ENCODE measurements at places on chromosomes 2 and 18.
A peak's percentile ranks its signal among the peaks of the same experiment; 100 is the strongest.

- peak; percentile 55 for DNase-seq
These were observed 144.9 kb downstream of the TGIF1 start for GRCh38 chr18:3594760-3595368.

DNA sequence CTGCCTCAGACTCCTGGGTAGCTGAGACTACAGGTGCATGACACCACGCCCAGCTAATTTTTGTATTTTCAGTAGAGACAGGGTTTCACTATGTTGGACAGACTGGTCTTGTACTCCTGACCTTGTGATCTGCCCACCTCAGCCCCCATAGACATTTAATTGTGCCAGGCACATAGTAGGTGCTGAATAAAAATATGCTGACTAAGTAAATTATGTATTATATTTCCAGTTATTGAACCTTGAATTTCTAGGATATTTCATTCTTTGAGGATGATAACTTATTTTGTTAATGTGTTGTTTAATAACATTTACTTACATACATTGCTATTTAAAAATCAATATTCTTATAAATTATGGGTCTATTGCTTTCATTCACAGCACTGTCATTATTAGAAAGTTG, 190.4 kb upstream of the LRRTM4 start:
- no peak for DNase-seq

DNA sequence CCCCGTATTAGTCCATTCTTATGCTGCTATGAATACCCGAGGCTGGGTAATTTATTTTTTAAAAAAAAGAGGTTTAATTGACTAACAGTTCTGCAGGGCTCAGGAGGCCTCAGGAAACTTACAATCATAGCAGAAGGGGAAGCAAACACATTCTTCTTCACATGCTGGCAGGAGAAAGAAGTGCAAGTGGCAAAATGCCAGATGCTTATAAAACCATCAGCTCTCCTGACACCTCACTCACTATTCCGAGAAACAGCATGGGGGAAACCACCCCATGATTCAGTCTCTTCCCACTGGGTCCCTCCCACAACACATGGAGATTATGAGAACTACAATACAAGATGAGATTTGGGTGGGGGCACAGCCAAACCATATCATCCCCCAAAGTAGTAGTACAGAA, 2148.5 kb upstream of the PIK3C3 start:
- DNase-seq = no peak

GRCh38 chr2:168127371-168127770, 120.0 kb downstream of the STK39 start:
- no peak for DNase-seq

GRCh38 chr18:1542230-1542774, 637.6 kb downstream of the ADCYAP1 start:
- no peak for DNase-seq

DNA sequence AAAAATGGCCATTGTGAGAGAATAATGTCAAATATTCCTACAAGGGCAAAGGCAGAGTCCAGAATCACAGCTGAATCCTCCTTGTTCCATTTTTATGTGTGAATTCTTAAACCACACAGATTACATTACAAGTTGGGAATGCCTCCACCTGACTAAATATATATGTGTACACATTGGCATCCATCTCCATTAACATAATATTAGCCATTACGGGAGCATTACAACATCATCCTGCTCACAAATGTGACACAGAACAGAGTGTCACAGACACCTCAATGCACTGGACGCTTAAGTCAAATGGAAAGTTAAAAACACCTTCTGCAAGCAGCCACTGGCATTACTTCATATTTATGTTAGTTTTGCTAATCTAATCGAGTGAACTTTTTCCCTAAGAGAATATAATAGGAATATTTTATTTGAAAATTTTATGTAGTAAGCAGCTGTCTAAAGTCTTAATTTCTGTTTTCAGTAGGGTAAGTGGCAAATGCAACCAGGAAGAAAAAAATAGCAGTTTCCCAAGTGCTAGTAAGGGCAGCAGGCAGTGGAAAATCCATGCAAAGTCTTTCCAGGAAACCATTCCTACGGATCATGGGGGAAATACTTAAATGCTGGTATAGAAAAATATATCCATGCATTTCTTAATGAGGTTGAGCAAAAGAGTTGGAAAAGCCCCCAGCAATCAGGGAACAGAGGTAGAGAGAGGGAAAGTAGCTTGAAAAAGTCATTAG, 255.6 kb downstream of the OSR1 start:
- no peak for DNase-seq

GRCh38 chr2:160870729-160871465, 289.3 kb upstream of the TANK start:
- no peak for DNase-seq

DNA sequence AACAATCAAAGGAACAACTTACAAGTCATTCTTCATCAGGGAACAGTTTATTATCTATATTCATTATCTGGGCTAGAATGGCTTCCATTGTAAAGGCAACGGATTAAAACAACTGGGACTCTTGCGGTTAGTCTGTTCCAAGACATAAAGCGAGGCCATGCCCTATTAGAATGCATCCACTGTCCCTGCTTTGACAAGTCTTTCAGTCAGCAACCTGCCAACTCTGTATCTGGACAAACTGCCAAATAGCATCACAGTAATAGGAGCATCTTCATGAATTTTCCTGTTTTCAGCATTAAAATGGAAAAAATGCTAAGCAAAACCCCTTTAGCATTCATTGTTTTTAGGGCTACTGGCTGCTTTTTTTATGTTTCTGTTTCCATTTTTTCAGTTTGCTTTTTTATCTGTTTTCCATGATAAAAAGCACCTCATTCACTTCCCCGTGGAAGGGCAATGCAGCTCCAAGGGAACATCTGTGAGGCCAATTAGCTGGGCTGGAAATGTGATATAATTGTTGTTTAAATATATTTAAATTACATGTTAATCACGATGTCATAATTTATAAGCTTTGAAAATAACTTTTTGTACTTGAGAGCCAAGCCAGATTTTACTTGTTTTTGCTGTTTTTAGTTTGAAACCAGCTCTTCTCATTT, 834.3 kb downstream of the CPS1 start:
- no peak for DNase-seq

GRCh38 chr2:205730701-205731582, 48.6 kb downstream of the NRP2 start:
- no peak for DNase-seq

GRCh38 chr2:236022128-236022527, 146.1 kb downstream of the GBX2 start:
- no peak for DNase-seq

- DNase-seq = no peak
These were observed 20.4 kb downstream of the GPD2 start for GRCh38 chr2:156456616-156457015.

- no peak for DNase-seq
These were observed 653.8 kb downstream of the BCL11A start for GRCh38 chr2:59899692-59900091.

DNA sequence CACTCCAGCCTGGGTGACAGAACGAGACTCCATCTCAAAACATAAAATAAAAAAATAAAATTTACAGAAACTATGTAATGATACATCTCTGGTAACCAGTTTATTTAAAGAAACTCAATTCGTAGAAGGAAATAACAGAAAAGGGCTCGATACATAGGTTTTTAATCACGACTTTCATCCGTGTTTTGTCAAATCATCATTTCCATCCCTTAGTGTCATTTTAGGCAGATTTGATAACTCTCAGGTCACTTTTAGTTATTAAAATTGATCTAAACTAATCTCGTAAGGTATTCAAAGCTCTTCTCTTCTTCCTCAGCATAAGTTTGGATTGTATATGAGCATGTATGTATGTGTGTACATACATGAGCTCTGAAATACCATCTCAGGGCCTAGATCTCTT, 59.3 kb upstream of the SPTBN1 start:
- DNase-seq = no peak

DNA sequence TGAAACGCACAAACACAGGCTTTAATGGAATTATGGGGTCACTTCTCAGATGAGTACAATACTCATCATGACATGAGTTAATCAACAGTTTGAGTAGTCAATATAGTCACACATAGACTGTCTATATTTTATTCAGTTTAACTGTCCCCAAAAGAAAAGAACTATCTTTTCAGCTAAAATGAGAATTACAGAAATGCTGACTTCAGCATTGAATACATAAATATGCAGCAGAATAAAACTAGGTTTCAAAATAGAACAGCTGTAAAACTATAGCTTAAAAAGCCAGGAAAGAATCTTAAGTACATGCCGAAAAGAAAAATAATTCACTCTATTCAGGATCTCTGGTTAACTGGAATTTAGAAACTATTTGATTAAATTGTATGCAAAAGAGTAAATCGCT, 30.0 kb downstream of the SMAD4 start:
- no peak for DNase-seq

GRCh38 chr18:9993521-9994025, 79.8 kb downstream of the VAPA start:
- DNase-seq = no peak

GRCh38 chr2:101985793-101986164, 6.0 kb upstream of the IL1R2 start:
- no peak for DNase-seq

- DNase-seq = no peak
These were observed 99.4 kb upstream of the MSH2 start for GRCh38 chr2:47303341-47304148.

DNA sequence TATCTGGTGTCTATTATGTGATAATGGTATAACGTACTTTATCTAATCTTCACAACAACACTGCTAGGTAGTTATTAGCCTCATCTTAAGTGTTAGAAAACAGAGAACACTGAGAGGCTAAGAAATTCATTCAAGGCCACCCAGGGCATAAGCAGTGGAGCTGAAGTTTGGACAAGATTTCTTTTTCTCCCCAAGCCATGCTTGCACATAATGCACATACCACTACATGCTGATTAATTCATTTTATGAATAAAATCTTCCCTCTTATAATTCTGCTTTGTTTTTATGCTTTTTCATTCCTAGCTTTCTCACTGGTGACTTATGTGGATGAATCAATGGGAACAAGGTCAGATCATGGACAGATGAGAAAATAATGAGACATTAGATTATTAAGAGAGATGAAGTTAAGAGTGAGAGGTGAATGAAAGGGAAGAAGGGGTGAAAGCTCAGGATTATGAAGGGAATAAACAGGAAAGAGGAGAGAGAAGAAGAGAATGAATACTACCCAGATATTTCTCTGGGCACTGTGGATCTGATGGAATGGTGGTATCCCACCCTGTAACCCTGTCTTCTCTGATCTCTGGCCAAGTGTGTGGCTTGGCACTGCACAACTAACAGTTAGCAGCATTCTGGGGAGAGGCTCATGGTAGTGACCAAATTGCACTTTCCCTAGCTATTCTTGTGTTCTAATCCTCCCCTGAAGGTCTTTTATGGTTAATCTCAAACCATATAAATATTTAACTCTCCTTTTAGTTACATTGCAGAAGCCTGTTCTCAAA, 17.7 kb upstream of the GALNT3 start:
- no peak for DNase-seq

GRCh38 chr2:30714811-30715709, 92.2 kb downstream of the CAPN13 start:
- no peak for DNase-seq

GRCh38 chr18:26461405-26461804, 86.9 kb downstream of the KCTD1 start:
- no peak for DNase-seq

DNA sequence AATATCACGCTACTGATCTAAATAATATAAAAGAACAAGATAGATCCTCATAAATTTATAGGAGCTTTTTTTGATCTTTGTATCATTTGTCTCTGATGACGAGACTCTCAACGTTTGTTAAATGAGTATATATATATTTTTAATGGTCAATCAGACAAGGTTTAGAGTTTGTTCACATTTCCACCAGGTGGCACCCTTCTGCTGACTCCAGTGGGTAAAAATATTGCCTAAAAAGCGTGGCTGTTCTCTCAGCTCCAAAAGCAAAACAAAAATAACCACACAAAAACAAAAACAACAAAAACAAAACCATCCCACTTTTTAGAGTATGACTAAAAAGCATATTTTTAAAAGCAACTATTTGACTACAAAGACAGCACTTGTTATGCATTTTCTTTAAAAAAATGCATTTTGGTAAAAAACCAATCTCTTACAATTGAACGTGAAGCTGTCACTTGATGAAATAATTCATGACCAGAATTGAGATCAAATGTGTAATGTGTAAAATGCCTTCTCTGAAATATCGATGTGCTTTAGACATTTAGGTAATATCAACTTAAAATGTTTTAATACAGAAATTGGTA, 723.2 kb downstream of the DPP10 start:
- DNase-seq = peak; percentile 93
